Fibroblast of skin of back (primary cell): ENCODE measurements at places on chromosomes 6 and 20.

DNA sequence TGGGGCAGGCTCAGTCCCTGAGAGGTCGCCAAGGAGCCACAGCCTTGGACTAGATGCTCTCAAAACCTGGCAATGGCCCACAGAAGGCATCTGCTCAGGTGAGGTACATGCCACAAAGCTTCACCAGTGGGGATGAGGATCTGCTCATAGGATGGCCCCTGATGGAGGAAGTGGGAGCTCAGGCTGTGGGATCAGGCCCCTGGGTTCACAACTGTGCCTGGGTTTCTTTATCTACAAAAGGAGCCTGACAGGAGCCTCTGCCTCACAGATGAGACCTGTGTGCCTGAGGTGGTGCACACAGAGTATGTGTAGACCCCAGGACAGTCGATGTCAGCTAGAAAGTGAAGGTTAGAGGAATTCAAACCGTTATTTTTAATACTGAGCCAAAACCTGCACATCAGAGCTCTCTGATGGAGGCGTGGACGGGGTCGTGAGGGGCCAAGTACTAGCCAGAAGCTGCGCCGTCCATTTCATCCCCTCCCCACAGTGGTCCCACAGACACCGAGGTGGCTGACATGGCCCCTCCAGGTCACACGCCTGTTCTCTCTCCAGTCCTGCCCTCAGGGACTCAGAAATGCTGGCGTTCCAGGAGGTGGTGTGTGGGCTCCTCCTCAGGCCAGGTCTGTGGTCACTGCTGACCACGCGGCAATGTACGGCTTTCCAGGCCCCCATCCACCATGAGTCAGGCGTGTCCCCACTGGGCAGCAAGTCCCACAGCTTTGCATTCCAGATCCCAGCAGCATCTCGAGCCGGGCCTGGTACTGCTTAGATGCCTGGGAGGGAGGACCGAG, 33.3 kb downstream of the NTSR1 start:
- DNase-seq, result no peak

GRCh38 chr6:16511040-16511660, 250.1 kb downstream of the ATXN1 start:
- DNase-seq, result peak; percentile 65

DNA sequence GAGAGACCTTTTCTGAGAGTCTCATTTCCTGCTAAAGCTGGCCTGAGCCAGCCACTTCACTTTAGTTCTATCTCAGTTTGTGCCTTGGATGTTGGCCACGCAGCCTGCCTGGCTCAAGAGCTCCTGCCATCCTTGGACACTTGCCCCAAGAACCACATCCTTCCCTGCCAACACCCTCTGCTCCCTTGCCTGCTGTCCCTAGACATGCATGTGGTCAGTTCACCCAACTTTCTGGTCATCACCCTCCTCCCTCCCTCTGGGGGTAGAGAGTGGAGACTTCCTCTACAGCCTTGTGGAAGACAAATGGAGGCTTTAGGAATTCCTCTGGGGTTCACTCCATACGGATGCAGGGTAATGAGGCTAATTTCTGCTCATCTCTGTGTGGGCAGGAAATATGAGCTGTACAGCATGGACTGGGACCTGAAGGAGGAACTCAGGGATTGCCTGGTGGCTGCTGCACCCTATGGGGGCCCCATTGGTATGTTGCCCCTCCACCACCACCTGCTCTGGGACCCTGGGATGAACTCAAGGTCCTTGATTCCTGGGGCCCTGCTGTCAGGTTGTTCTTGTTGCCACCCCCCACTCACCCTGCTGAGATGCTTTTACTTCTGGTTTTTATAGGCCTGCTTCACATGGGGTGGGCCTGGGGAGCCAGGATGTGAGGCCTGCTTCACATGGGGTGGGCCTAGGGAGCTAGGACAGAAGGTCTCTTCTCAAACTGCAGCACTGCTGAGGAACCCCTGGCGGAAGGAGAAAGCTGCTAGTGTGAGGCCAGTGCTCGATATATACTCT, 13.8 kb upstream of the PTPRA start:
- DNase-seq, result no peak

DNA sequence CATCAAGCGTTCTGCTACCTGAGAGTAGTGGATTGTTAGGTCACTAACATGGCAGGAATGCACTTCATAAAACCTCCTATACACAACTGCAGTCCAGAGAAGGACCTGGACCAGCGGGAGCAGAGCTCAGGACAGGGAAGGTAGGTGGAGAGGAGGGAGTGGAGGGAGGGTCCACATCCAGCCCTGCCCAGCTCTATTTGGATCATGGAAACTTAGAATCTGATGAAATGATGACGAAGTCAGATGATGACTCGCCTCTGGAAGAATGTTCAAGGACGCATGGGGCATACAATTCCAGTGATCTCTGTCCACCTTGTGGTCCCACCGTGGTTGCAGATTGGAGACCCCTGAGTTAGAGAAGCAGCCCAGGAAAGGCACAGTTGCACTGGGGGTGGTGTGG, 68.8 kb downstream of the CLIC5 start:
- peak; percentile 46 for DNase-seq

- no peak for DNase-seq
Measured at GRCh38 chr20:50378170-50379000, 131.8 kb upstream of the PTPN1 start.

GRCh38 chr6:154386848-154387717, 30.5 kb upstream of the IPCEF1 start:
- peak; percentile 97 for DNase-seq

GRCh38 chr20:33490023-33490933, at the start of gene CBFA2T2:
Gene CBFA2T2 (plus strand): TSS chr20:33490096. CDS start chr20:33490268, 172 bp downstream.
- no peak for DNase-seq

DNA sequence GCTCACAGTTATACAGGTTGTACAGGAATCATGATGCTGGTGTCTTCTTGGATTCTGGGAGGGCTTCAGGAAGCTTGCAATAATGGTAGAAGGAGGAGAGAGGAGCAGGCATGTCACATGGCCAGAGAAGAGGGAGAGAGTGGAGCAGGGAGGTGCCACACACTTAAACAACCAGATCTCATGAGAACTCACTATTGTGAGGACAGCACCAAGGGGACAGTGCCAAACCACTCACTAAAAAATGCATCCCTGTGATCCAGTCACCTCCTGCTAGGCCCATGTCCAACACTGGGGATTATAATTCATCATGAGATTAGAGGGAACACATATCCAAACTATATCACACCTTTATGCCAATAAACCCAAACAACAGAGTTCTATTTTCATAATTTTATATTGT, 67.2 kb downstream of the TRDN start:
- no peak for DNase-seq

GRCh38 chr6:25777856-25778649, 23.5 kb downstream of the SLC17A4 start:
- no peak for DNase-seq

DNA sequence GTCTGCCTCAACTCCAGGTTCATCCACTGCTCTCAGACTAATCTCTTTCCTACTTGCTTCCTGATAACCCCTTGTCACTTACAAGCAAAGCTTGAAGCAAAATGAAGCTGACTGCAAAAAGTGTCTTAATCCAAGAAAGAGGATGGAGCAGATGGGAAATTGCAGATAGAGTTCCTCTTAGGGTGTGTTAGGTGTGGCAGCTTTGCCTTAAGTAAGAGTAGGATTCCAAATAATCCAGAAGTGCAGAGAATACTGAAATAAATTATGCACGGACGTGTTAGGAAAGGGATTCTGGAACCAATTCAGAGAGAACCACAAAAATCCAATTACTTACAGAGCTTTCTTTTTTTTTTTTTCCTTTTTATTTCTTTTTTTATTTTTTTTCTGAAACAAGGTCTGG, 6.1 kb upstream of the RPL7L1 start:
- no peak for DNase-seq

- DNase-seq, result no peak
Measured at GRCh38 chr6:56659721-56660380, 17.2 kb upstream of the DST start.

DNA sequence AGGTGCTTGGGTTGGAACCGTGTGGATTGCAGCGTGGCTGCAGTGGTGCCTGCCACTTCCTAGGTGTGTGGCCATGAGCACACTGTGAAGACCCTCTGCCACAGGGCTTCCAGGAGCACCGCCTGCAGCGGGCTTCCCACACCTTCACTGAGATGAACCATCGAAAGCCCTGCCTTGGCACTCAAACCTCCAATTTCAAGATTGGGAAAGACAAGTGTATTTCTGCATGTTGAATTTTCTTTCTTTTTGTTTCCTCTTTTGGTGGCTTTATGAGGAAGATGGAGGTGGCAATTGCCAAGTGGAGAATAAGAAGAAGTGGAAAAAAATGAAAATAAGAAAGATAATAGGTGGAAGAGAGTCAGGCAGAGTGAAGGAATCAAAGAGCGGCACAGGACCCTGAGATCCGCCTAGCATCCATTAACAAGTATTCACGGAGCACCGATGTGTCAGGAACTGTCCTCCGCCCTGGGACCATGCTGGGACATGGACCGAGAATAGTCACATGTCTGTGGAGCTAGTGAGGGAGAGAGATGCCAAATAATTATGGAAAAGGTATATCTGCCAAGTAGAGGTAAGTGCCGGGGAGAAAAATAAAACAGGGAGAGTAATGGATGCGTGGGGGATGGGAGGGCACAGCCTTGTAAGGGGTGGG, 159.9 kb downstream of the BCAS1 start:
- DNase-seq, result no peak

DNA sequence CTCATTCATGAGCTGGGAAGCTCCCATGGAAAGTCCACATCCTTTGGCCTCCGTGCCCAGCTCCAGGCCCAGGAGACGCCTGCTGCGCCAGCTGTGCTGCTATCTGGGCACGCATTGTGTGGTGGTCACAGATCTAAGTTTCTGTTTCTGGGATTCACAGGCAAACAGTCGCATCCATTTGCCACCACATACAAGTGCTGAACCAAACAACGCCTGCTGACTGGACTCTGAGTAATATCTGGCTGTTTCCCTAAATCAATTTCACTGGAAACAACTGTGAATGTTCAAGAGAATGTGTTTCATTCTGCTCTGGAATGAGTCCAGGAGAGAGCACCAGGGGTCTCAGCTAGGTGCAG, 45.5 kb downstream of the IRF4 start:
- peak; percentile 21 for DNase-seq

- DNase-seq, result no peak
Measured at GRCh38 chr6:8750627-8751026, 315.3 kb upstream of the SLC35B3 start.

GRCh38 chr20:1210501-1210900, 7.2 kb downstream of the C20orf202 start:
- DNase-seq, result no peak

DNA sequence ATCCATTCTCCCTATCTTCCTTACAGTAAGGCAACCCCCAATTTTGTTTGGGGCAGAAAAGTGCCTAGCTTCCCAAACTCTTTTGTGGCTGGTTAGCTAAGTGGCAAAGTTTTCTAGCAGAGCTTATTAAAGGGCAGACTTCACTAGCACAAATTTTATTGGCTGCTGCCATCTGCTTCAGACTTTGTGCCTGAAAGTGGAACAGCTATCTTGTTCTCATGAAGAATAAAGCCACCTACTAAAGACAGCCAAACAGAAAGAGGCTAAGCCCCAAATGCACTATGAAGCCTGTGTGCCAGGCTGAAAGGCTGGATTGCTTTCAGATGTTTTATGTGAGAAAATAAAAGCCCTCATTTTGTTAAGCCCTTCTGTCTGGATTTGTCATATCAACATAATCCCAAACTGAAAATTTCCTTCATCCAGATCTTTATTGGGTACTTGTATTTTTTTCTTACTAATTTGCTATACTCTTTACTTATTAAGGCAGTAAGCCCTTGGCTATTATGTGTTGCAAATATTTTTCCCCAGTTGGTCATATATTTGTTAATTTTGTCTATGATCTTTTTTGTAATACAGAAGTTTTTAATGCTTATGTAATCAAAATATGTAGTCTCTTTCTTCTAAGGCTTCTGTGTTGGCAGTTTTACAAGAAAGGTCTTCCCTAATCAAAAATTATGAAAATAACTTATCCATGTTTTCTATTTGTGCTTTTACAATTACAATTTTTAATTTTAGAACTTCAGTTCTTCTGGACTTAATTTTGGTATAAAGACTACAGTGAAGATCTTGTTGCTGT, 191.1 kb downstream of the TASP1 start:
- no peak for DNase-seq

- DNase-seq, result no peak
Measured at GRCh38 chr20:34110025-34110744, 1.9 kb downstream of the EIF2S2 start.

GRCh38 chr20:38875175-38875993, 50.8 kb upstream of the FAM83D start:
- no peak for DNase-seq

- no peak for DNase-seq
Measured at GRCh38 chr6:16700202-16700915, 60.9 kb downstream of the ATXN1 start.

DNA sequence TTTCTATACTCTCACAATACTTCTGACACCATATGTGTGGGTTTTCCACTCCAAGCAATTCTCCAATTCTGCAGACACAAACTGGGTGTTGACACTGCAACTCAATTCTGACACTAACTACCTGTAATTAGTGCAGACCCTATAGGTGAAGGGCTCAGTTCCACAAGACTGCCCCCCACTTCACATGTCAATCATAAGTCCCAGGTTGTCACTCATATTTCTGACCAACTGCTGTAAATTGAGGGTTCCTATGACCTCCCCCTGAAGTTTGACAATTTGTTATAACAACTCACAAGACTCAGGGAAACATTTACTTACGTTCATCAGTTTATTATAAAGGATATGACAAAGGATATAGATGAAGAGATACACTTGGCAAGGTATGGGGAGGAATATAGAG, 18.3 kb downstream of the GPX6 start:
- DNase-seq, result no peak

DNA sequence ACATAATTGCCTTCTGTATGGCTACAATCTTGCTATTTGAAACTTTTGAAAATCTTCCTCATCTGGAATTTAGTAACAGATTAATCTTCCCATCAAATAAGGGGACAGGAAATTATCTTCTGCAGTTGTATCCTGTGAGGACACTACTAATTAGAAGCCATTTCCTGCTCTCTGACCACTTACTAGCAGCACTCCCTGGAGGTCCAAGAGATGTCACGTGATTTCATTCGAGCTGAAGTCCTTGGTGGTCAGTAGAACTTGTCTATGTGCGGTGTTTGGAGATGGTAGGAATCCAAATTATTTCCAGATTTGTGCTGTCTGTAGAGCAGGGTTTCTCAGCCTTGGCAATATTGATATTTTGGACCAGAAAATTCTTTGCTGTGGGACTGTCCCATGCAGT, 202.5 kb downstream of the TFAP2B start:
- DNase-seq, result peak; percentile 32
